Islet precursor cell (in vitro differentiated cells): ENCODE measurements at places on chromosomes 12 and 14.

DNA sequence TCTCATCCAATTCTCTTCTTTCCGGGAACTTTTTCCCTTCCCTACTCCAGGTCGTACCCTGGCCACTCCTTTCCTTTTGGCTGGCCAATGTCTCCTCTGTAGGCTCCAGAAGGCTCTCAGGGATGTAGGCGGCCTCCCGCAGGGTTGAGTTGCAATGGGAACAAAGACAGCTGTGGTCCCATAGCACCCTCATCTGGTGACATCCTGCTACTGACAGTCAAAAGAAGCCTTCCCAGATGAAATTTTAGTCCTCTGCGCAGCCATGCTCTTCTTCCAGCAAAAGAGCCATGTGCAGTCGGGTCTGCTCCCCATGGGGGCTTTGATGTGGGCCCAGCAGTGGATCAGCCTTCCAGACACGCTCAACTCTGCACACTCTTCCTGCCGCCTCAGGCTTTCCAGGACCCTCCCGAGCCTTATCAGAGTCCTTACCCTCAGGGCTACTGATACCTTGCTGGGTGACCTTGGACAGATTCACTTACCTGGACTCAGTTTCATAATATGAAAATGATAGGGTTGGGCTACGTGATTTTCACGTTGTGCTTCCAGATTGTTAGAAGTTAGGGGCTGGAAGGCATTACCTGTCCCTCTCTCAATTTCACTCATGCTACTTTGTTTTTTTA, 5.5 kb upstream of the CELA1 start:
- DNase-seq: peak; percentile 91

DNA sequence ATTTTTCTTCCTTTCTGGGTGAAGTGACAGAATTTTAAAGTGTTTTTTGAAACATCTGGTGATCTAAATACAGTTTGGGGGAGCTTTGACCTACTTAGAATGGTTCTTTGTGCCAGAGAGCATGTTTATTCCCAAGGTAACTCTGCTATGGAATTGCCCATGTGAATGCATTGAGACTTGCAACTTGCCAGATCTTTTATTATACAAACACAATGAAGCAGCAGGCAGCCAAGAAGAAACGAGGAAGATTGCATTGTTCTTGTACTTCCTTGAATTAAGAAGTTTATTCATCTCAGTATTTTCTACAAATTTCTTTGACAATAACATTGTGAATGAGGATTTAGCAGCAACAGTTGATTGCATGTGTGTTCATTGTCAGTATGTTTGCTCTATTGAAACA, 55.5 kb downstream of the FGD4 start:
- DNase-seq: no peak

GRCh38 chr12:13066459-13066858, 22.3 kb downstream of the FAM234B start:
- DNase-seq: no peak

- DNase-seq: no peak
Measured at GRCh38 chr14:39094515-39094914, 8.5 kb downstream of the SEC23A start.
